ENCODE measurements at places on chromosomes 1 and 21.

- no peak for DNase-seq
Observed at GRCh38 chr1:68442006-68442405, 7.7 kb downstream of the RPE65 start.

- no peak for DNase-seq
Observed at GRCh38 chr1:39892601-39893595, 8.8 kb downstream of the MYCL start.

DNA sequence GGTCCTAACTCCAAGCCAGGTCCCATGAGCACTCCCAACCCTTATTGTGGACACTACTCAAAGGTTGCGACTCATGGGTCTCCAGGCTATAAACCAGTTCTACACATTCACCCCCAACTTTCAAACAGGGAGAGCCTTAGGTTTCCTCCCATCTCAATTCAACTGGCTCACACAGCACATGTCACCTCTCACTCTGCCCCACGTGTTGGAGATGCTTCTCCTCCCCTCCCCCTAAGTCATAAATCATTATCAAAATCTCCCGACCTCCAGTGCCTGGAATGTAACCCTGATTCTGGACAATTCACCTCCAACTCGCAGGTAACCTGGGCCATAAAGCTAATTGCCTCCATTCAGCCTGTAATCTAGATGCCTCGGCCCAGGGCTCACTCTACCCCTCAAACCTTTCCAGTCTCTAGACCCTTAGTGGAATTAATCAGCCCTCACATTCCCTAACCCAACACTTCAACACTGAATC is 595 bp downstream of the AK2 start:
- no peak for DNase-seq

DNA sequence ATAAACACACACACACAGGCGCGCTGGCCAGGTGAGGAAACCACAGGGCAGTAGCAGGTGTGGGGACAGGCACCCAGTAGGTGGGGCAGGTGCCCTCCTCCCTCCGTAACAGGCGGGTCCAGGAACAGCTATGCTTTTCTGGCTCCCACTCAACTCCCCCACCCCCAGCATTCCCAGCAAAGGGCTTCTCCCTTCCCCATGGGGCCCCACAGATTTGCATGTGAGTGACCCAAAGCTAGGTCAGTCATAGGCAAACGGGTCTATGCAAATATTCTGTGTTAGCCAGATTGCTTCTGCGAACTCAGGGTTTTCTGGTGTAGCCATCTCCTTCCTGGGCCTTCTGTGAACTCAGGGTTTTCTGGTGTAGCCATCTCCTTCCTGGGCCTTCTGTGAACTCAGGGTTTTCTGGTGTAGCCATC is 114.2 kb downstream of the SIK1 start:
- no peak for DNase-seq

- DNase-seq, result no peak
Observed at GRCh38 chr1:22848405-22848804, 124.3 kb downstream of the LACTBL1 start.

GRCh38 chr21:24395320-24395923 is 1211.9 kb downstream of the MRPL39 start:
- DNase-seq, result no peak

DNA sequence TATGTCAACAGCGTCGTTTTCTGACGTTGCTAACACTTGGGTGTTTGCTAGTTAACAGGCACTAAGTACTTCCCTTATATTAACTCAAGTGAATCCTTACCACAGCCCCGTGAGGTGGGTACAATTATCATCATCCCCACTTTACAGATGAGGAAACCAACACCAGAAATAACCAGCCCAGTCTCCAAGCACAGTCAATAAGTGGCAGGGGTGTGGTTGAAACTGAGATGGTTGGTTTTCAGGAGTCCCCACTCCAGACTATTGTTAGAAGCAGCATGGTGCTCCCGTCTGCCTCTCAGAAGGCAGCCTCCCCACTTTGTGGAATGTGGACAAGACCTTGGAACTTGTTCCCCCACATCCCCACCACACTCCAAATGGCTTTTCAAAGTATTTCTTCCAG is 45.7 kb upstream of the ACOT11 start:
- DNase-seq, result no peak
